ENCODE measurements at places on chromosomes 2 and 18.

DNA sequence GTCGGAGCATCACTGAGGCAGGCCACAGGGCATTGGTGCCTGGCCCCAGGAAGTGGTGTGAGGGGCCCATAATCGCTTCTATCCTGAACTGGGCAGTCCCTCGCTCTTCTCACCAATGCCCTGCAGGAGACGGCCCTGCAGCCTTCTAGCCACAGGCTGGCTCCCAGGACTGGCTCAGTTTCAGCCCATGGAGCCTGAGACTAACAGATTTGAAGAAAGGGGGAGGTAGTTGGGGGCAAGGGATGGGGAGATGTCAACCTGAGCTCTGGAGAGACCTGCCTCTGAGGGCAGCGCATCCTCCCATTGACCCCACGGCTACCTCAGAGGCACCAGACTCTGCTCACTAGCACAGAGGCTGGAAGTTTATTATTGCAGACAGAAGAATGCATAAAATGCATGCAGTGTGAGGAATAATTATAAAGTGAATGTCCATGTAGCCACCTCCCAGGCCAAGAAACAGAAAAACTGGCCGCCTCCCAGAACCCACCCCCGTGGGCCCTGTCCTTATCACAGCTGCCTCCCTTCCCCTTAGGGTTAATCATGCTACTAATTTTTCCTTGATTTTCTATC is 1.4 kb downstream of the TOGARAM2 start:
- DNase-seq: no peak

DNA sequence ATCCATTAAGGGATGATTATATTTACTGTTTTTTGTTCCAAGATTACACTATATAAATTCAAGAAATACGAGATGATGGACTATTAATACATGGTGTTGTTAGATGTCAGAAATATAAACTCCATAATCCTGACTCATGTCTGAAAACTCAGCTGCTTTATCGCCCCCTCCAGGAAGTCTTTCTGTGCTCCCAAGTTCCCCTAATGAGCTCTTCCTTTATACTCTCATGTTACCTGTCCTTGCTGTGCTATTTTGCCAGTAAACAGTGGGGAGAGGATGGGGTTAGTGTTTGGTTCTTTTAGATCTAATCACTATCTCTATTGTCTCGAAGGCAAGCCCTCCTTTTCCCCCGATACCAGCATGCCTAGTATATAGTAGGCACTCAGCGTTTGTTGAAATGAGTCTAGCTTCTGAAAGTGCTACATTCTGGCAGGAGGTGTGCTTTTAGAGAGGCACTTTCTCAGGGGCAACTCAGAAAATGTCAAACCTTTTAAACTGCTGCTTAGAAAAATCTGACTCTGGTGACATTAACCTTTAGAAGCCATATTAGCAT is 21.4 kb upstream of the BARD1 start:
- DNase-seq: peak; percentile 20

DNA sequence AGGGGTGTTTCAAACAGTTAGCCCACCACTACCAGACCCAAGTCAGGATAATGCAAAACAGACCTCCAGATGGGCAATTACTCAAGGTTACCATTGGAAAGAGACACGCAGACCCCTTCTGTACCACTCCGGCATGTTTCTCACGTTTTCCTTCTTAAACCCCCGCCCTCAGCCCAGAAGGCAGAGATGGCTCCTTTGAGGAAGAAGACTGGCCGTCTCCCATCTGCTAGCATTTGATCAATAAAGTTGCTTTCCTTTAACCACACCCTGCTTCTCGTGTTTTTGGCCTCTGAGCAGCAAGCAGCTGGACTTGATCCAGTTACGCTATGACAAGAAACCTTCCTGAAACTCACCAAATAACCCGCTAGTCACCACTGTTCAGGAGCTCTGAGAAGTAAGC is 1012.4 kb upstream of the GYPC start:
- DNase-seq: no peak

GRCh38 chr18:23020555-23021294 is 87.6 kb downstream of the RBBP8 start:
- no peak for DNase-seq

DNA sequence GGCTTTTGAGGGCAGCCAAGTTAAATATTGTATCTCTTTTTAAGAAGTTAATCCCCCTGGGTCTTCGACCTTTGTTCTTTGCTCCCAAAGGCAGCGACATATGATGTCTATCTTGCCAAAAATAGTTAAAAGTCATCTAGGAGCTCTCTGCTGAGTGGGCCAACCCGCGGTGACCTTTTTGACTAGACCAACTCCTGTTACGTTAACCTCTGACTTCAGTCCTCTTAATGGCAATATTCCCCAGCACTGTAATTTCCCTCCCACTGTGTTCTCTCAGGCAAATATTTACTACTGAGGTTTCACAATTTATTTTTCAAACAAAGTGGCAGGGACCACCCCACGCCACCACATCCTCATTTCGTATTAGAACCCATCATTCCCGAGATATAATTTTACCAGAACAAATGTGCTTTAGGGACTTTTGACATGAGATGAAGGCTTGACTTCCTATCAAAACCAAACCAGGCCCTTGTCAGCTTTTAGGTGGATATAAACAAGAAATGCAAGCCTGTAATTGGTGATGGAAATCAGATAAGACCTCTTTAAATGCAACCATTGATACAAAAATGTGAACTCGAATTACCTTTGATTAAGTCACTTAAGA is 764.7 kb downstream of the SATB2 start:
- DNase-seq: no peak

- DNase-seq: no peak
Observed at GRCh38 chr18:3225588-3225987, 5.8 kb upstream of the MYOM1 start.

DNA sequence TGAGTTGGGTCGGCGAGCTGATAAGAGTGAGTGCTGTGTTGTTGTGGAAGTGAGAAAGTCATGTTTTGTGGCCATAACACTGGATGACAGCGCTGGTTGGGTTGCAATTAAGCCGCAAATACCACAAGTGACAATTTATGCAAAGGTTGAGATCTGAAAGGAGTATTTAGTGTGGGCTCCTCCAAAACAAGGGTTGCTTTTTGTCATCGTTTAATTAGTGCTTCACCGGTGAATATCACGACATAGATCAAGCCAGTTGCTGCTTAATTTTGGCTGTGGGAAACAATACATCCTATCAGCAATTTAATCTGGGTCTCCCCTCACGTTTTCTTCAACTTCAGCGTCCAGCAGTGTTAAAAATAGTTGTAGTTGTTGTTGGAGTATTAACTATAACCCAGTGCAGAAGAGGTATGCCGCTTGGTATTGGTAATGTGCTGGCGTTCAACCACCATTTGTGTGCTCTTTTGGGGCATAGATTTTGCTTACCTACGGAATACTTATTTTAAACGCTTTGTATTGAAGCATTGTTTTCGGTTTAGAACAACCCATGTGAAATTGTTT is 662 bp downstream of the ACVR2A start:
- DNase-seq: peak; percentile 28

DNA sequence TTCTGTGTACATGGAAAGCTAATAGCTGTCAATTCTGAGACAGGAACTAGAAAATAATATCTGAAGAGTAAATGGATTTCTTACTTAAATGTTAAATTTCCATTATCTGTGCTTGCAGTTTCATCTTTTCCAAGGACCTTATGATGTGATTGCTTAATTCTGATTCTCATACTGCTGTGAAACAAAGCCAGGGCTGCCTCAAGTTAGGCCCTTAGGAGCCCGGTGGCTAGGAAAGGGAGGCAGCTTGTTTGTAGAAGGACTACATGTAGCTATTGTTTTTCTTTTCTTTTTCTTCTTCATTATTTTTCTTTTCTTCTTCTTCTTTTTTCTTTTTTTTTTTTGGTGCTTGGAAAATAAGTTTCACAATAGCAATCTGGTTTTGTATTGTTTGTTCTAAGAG is 50.5 kb downstream of the XRCC5 start:
- DNase-seq: no peak

- DNase-seq: no peak
Observed at GRCh38 chr2:151361674-151362370, 4.4 kb downstream of the TNFAIP6 start.

- no peak for DNase-seq
Observed at GRCh38 chr2:109289504-109290222, 160.7 kb downstream of the SH3RF3 start.

- DNase-seq: no peak
Observed at GRCh38 chr2:23379220-23379695, 5.7 kb upstream of the KLHL29 start.

GRCh38 chr2:224751996-224752698 is 36.0 kb upstream of the CCDC195 start:
- no peak for DNase-seq

Data from EL (cell line).